MCF 10A (cell line): ENCODE measurements at places on chromosomes 16 and 17. TPM values are rescaled to one million over a fixed set of nuclear protein-coding genes. Genes with fewer than 3 reads are reported as not detected.

Gene MIF4GD
- 23.3 and 29.6 TPM in 2 replicates for total RNA-seq

Gene RGS9
- 0.49 and 0.61 TPM in 2 replicates for total RNA-seq

Gene NGFR
- 0.22 and 0.26 TPM in 2 replicates for total RNA-seq

Gene PYY
- total RNA-seq, result not detected in 2 replicates
